ENCODE measurements at places on chromosomes 4 and X.

DNA sequence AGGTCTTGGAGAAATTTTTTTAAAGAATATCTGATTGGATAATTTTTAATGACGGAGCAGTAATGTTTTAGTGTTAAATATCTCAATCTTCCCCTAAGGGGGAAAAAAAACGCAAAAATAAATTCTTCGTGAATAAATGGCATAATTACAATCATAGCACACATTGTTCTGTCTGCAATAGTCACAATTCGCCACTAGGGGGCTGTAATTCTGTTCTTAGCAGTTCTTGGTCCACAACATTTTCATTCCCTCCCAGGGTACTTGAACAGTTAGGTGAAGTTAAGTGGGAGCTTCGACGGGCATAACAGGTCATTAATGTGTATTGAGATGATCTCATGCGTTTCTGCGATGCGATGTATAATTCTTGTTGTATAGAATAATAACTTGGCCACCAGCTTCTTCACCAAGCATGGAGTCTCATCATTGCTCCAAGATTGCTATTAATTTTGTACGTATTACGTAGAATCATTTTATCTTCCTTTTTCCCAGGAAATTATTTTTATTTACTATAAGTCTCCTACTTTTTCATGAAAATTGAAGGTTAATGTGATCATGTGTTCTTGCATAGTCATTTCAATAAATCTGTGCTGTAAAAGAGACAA is 27.2 kb downstream of the HTR2C start:
- peak; percentile 17 for DNase-seq

GRCh38 chrX:134520860-134521390 is 61.0 kb downstream of the HPRT1 start:
- peak; percentile 24 for DNase-seq

- DNase-seq: peak; percentile 88
Measured at GRCh38 chrX:17616936-17617335, 120.4 kb upstream of the SCML1 start.

DNA sequence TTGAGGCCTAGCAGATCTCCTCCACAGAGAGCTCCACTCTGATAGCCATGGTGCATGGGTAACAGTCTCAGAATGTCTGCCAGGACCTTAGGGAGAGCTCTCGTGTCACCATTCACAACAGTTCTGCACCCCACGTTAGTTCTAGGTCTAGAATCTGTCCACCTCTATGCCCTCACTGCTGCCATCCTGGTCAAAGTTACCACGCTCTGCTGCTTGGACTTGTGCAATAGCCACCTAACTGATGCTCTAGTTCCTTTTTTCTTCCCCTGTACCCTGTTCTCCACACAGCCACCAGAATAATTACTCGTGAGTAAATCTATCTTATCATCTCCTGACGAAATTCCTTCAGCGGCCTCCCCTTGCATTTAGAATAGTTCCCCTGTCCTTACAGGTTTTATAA is 268.8 kb upstream of the GATB start:
- no peak for DNase-seq

GRCh38 chr4:6427439-6428090 is 44.8 kb downstream of the PPP2R2C start:
- no peak for DNase-seq

DNA sequence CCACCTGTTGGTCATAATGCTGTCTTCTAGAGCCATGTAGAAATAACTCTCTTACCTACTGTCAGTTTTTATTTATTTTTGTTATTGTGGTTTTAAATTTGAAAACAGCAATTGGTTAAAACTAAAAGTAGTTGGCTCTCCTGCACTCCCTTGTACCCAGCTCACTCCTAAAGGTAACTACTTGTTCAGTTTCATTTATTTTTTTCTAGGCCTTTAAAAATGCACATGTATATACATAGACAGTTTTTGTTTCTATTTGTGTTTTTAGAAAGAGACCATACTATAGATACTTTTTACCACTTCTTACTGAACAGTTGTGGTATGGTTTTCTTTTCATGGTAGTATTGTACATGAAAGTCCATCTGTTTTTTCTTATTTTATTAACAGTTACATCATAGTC is 16.8 kb downstream of the SMAD1 start:
- DNase-seq: no peak

- no peak for DNase-seq
Measured at GRCh38 chr4:170581322-170581721, 491.6 kb upstream of the AADAT start.

- no peak for DNase-seq
Measured at GRCh38 chrX:132858018-132858417, 100.4 kb downstream of the HS6ST2 start.

DNA sequence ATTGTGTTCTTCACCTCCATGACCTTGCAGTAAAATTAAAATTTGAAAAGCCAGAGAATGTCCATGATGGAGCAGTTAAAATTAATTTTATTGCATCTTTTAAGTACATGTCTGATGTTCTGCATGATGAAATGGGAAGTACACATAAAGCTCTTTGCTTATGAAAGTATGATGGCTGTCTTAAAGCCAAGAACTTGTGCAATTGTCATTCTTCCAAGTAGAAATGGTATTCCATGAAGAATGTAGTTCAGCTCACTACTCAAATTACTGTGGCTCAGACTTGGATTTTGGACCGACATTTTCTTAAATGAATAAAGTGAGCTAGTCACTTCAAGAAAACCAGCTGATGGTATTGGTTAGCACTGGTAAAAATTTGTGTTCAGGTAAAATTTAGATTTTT is 161.7 kb upstream of the CXCL13 start:
- DNase-seq: no peak

GRCh38 chrX:65587616-65588526 is 53.3 kb upstream of the LAS1L start:
- no peak for DNase-seq

DNA sequence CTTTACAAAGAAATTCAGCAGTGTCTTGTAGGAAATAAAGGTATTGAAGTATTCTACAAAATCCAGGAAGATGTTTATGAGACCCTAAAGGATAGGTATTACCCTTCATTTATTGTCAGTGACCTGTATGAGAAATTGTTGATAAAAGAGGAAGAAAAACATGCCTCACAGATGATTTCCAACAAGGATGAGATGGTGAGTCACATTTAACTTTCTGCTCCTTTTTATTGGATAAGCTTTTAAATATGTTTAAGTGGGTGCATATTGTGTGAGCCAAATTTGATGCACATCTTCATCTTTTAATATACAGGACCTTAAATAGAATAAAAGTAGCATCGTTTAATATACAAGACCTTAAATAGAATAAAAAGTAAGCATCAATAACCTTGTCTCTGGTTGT is 72.1 kb downstream of the LRP2BP start:
- no peak for DNase-seq

GRCh38 chrX:78506248-78506647 is 152.9 kb downstream of the RTL3 start:
- DNase-seq: no peak

GRCh38 chrX:25858273-25858880 is 279.8 kb upstream of the MAGEB18 start:
- no peak for DNase-seq

DNA sequence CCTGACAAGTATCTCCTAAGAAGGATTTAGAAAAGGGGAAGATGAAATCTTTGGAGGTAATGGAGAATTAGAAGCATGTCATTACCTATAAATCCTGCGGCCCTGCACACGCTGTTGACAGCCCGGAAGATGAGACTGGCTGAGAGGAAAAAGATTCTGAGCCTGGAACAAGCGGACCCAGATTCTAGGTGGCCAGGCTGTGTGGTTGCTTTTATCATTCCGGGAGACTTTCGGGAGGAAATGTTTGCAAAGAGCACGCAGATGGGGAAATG is 5.8 kb upstream of the PPP2R3B start:
- DNase-seq: no peak

DNA sequence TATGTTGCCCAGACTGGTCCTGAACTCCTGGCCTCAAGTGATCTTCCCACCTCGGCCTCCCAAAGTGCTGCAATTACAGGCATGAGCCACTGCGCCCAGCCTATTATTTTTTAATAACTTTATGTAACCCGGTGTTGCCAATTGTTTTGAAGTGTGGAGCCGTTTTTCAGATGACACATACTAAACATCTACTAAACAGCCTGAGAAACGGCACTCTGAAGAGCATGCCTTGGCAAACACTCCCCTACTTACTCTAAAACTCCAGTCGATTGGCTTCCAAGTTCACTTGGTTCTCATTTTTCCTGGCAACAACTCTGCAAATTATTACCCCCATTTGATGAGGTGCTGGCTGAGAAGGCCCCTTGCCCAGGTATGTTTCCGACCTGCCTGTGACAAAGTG is 131.1 kb downstream of the GPR143 start:
- no peak for DNase-seq

DNA sequence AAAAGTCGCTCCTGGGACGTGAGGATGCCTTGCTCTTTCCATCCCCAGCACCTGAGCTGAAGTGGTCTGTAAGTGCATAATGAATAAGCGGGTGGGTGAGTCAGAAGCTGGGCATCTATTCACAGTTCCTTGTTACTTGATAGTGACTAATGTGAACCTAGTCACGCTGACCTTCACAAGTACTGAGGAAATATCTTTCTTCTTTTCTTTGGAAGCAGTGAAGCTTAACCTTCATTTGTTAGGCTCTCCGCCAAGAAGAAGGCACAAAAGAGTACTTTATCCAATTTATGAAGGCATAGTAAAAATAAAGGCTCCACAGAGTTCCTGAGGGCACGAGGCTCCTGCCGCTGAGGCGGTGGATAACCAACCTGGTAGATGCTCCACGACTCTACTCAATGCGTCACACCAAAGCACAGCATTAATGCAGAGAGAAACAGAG is 475.7 kb upstream of the SLIT2 start:
- no peak for DNase-seq

- DNase-seq: no peak
Measured at GRCh38 chrX:40268188-40268520, 170.4 kb upstream of the BCOR start.
